ENCODE measurements at places on chromosomes 1 and 21.

- DNase-seq, result no peak
Measured at GRCh38 chr1:1110561-1110971, 5.3 kb downstream of the C1orf159 start.

DNA sequence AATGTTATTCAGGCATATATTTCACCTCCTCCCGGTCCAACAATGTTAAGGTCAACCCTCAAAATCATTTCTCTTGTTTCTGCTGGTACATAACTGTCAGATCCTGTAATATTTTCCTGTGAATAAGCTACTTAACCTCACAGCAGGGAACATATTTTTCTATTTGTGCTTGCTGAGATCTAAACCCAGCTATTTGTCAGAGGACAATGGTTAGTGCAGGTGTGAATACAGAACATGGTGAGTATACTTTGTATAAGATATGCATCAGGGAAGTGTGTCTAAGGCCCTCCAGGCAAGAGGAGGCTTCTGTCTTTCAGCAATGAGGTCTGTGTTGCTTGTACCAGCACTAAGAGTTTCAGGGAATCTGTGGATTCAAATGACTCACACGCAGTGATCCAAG lies 970.6 kb downstream of the NCAM2 start:
- DNase-seq, result no peak

GRCh38 chr1:218025454-218025853 lies 259.6 kb upstream of the RRP15 start:
- no peak for DNase-seq

DNA sequence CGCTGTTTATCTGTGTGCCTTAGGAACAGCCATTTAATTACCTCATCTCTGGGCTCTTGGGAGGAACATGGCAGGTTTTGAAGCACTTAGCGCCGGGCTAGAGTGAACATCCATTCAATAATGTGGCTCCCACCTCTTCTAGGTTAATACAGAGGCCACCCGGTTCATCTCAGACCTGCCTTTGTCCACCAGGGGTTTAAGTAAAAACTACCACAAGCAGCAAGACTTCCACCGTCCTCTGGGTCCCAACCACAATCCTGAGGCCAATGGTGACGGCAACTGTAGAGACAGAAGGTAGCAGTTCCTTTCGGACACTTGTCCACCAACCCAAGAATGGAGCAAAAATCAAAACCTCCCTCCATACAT lies 924 bp upstream of the DDOST start:
- no peak for DNase-seq

DNA sequence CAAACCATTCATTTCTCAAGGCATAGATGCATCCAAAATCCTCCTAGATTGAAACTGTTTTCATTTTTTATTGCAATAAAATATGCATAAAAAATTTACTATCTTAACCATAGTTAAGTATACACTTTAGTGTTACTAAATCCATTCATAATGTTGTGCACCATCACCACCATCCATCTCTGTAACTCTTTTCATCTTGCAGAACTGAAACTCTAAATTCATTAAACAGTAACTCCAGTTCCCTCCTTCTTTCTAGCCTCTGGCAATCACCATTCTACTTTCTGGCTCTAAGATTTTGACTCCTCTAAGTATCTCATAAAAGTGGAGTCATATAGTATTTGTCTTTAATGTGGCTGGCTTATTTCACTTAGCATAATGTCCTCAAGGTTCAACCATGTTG lies 236.8 kb downstream of the SMYD3 start:
- DNase-seq, result no peak

GRCh38 chr21:28773036-28773435 lies 219.6 kb downstream of the LTN1 start:
- no peak for DNase-seq

GRCh38 chr1:233127157-233127556 lies 168.4 kb downstream of the PCNX2 start:
- no peak for DNase-seq

GRCh38 chr1:73910466-73910865 lies 287.5 kb downstream of the LRRIQ3 start:
- no peak for DNase-seq

DNA sequence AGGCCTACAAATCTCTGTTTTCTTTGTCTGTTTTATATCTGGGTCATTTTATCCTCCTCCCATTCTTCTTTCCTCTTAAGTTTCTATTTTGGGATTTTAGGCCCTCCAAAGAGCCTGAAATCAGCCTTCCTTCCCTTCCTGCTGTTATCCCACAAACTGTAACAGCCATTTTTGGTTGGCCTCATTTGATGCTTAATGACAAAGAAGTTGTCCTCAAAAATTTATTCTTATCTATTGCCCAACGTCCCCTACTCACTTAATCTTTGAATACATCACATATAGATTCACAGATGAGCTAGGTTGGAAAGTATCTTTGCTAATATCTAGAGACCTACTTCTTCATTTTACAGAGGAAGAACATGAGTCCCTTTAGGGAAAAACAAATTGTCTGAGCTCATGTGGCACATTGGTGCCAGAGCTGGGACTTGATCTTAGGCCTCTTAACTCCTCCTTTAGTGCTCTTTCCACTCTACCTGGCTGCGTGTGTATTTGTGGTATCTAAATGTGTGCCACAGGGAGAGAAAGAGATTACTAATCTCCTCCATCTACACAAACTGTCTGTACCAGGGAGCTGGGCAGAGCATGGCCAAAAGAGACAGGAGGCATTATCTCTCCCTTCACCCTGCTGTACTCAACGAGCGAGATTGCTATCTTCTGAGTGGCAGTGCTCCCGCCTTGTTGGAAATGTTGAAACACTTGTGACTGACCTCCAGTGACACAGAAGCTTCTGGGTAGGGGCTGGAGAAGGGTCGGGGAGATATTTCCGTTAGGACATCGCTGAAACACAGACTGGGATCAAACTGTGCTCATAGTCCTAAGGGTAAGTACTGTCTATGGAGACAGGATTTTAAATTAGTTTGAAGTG lies 30.1 kb downstream of the RHEX start:
- DNase-seq, result no peak

DNA sequence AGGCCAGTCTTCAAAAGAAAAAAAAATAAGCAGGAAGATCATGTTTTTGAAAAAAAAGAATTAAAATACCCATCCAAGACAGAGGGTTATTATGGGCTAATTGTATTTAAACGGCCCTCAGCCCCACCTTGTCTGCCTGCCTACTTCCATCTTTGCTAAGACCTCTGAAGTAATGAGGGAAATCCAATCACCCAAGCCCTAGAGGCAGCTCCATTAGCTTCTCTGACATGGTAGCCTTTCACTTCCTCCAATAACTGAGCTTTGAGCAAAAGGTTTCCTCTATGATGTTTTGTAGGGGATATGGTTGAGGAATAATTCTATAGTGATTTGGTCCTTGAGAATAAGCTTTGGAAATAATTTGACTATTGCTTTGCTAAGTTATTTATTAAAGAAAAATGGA lies 178.2 kb upstream of the SGIP1 start:
- no peak for DNase-seq

DNA sequence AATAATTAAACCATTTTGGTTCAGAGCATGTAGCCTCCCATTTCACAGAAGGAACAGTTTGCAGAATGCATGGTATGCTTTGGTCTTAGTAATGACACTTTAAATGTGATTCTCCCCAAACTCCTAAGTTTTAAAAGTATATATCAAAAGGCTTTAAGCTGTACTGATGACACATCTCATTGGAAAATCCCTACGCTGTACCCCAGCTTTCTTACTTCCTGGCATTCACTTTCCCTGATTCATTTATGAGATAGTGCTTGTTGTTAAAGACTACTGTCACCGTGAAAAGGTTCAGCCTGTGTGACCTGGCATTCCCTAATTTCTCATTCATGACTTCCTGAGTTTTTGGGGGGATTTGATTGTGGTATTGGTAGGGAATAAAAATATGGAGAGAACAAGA lies 53.4 kb downstream of the MPZL1 start:
- DNase-seq, result no peak

DNA sequence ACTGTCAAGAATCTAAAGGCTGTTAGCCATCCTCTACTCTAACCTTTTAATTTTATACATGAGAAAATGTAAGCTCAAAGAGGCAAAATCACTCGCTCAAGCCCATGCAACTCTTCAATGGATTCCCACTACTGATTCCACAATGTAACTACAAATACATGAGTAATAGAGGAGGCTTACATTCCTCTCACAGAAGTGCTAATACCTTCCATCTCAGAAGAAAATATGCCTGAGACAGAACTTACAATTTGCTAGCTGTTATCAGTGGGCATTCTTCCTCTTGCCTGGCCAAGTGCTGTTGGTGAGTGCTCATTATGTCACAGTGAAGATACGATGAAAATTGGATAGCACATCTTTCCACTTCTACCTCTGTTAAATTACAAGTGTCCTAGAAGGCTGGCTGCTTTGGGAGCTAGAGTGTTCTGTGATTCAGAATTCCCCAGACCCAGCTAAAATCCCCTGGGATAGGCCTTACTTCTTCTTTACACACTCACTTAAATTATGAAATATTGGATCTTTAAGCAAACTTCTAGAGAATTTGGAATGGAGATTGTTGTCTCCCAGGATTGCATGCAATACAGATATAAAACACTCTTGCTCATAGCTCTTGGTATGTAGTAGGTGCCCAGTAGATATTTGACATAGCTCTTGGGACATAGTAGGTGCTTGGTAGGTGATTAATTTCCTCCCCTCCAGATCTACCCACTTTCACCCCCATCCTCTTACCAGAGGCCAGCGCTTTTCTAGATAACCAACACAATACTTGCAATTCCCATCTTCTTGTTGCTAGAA lies 24.1 kb downstream of the BCL9 start:
- no peak for DNase-seq

GRCh38 chr1:80925130-80925805 lies 875.5 kb upstream of the ADGRL2 start:
- DNase-seq, result no peak

DNA sequence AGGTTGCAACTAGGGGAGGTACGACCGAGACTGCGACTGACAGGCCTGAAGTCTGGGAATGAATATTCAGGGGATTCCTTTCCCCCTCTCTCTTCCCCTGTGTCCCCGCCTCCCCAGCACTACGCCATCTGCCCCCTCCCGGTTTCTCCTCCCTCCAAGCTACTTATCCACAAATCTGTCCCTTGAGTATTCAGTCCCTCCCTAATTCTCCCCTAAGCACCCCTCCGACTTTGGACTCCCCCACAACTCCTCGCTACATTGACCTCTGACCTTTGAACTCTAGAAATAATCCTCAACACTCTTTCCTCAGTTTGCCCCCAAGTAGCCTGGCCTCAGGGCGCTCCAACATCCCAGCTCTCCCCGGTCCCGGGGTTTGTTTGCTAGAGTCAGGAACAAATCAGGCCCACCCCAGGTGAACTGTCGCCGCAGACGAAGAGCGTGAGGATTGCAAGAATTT lies 393 bp downstream of the LYSMD1 start:
- no peak for DNase-seq
